Stimulated activated CD4-positive, alpha-beta T cell treated with anti-CD3 and anti-CD28 coated beads, Interleukin-12 subunit alpha, Interleukin-12 subunit beta, amount 100 ng/mL, for 24 hours (primary cell): ENCODE measurements at places on chromosomes 7 and 10.

GRCh38 chr7:153934048-153934447, 118.2 kb upstream of the DPP6 start:
- DNase-seq, result no peak

- no peak for DNase-seq
Measured at GRCh38 chr10:91036807-91037411, 116.0 kb upstream of the ANKRD1 start.

- DNase-seq, result no peak
Measured at GRCh38 chr10:117499248-117500105, 43.1 kb upstream of the EMX2 start.

DNA sequence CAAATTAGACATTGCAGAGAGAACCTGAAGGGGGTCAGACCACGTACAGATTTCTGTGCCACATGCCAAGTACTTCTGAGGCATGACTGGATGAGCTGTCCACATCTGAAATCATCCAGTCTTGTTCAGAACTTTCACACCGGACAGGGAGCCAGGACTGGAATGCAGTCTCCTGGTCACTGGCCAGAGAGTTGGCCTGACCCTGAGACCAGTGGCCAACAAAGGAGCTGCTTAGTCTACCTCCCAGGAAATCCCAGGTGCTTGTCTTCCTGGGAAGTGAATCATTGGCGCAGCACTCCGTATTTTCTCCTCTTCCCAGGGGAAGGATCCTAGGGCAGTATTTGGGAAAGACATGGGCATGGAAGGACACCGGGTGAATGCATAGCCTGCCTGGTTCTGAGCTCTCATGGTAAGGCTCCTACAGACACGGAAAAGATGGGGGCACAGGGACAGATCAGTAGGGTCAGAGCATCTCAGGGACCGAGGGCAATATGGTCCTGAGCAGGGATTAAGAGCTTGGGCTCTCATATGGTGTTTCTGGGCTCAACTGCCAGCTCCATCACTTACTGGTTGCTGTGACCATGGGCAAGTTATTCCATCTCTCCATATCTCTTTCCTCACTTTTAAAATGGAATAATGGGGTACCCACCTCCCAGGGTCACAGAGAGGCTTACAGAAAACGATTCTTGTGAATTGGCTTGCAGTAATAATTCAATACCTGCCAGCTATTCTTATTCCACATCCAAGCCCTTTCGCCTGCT, 1.3 kb upstream of the SCD start:
- DNase-seq, result no peak

GRCh38 chr10:27454837-27455236, 49.3 kb upstream of the RAB18 start:
- DNase-seq, result no peak
